Activated T-cell treated with anti-CD3 and anti-CD28 coated beads, Interleukin-2, amount 50 U/mL, for 48 hours (primary cell): ENCODE measurements at places on chromosomes 5 and 9.

DNA sequence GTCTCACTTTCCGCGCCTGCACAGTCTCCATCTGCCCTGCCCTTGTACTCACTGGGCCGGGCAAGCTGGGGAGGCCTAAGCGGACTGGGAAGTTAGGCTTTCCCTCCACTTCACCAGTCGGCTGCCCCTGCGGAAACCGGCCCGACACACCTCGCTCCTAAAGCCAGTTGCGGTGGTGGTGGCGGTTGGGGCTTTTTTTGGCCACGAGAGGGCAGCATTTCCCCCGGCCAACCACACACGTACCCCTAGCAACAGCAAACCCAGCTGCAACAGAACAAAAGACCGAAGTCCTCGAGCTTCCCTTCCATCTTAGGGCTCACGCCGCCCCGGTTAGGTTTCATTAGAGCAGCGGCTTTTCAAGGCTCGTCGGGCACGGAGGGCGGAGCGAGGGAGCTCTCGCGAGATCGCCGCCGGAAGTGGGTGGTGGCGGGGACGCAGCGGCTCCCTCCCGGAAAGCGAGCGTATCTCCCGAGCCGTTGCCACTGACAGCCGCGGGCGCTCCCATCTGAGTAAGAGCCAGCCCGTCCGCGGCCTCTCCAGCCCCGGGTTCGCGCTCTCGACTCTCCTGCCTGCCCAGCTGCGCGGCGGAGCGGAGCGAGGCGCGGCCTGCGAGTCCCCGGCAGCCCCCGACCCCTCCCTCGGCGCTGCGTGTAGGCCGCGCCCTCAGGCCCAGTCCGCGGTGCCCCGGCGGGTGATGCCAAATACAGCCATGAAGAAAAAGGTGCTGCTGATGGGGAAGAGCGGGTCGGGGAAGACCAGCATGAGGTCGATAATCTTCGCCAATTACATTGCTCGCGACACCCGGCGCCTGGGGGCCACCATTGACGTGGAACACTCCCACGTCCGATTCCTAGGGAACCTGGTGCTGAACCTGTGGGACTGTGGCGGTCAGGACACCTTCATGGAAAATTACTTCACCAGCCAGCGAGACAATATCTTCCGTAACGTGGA is at the start of gene RRAGA:
RRAGA (plus strand) TSS at position 462 of the 951 bp plus-strand sequence; CDS start at position 695, 233 bp downstream.
- peak; percentile 97 for DNase-seq

- no peak for DNase-seq
Measured at GRCh38 chr9:10773136-10773535, 160.3 kb upstream of the PTPRD start.

GRCh38 chr5:174500636-174501035 is 223.7 kb upstream of the MSX2 start:
- DNase-seq = no peak

- DNase-seq = no peak
Measured at GRCh38 chr5:178125253-178125906, 5.4 kb upstream of the RMND5B start.

GRCh38 chr9:129010267-129010975 is 17.7 kb downstream of the SH3GLB2 start:
- no peak for DNase-seq

DNA sequence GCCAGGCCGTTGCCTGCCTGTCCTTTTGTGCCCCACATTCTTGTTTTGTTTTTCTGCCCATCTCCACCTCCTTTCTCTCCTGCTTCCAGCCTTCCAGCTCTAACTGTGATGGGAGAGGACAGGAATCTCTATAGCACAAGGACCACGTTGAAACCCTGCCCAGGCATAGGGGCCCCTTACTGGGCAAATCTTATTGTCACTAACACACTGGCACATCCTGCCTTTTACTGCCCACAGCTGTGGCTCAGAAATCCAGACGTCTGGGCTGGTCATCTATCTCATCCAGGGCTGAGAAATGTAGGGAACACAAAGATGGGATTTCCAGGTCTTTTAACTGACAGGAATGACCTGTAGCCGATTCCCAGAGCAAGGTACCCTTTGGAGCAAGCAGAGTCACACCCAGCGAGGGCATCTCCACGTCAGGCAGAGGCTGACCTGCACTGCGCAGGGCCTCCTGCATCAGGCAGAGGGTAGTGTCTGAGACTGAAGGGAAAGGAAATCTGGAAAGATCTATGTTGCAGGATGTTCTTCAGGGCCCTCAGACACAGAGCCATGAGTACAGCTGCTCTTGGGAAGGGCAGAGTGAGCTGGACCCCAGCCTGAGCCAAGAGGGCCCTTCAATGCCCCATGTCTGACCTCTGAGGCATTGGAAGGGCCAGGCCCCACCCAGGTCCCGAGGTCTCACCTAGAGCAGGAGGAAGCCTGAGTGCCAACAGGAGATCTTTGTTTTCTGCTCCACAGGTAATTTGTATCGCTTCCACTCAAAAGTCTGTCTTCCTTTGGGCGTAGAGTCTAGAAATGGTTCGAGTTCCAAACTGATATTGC is 278.8 kb downstream of the FSTL4 start:
- no peak for DNase-seq

GRCh38 chr5:83377131-83377865 is 94.2 kb upstream of the VCAN start:
- DNase-seq = no peak

DNA sequence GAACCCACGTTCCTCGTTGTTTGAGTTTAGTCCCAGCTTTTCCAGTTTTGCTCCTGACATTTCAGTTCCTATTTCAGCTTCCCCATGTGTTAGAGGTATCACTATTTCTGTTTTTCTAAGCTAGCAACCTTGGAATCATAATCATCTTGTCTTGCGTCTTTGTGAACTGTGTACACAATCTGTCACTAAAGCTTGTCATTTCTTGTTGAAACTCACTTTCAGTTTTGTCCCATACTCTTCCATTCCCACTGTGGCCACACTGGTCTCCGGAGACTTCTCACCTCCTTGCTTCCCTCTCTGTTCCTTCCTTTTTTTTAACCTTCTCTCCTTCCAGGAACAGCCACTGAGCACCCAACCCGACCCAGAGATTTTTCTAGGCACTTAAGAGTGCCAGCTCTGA is 36.9 kb downstream of the TGFBR1 start:
- no peak for DNase-seq

- no peak for DNase-seq
Measured at GRCh38 chr5:128905568-128906110, 59.6 kb upstream of the SLC27A6 start.

DNA sequence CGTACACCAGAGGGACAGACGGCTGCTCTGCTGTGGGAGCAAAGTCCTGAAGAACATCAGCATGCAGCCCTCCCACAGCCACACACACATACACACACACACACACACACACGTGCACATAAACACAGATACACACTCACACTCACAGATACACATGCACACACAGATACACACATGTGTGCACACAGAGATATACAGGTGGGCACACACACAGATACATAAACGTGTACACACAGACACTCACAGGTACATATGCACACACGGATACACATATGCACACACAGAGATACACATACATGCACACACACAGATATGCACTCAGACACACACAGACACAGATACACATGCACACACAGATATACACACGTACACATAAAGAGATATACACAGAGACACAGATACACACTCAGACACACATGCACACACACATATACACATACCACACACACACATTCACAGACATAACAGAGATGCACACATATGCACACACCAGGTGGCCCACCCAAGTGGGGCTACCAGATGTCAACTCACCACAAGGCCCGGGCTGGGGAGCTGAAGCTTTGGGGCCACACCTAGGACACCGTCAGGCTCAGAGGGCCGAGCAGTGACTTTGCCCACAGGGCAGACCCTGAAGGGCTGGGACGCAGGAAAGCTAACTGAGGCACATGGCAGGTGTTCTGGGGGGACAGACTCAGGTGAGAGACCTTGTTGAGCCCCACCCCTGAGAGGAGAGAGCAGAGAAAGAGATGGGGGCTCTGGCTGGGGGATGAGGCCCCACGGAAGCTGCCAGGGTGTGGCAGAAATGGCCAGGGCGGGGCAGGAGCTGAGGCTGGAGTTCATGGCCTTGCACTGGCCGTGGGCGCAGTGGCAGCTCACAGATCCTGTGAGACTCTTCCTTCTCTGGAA is 148.6 kb upstream of the PPP1R26 start:
- DNase-seq = no peak

DNA sequence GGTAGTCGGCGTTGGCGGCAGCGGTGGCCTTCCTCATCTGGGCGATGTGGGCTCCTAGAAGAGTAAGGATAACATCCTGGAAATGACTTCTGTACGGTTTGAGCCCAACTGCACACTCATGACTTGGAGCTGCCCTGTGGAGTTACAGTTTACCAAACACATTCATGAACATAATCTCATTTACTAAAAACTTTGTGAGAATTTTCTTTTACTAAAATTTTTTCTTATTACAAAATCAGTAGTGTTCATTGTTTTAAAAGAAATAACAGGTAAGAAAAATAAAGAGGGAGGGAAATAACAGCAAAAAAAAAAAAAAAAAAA is 5.3 kb downstream of the FOXE1 start:
- DNase-seq = peak; percentile 33

GRCh38 chr5:78930721-78931120 is 54.4 kb downstream of the ARSB start:
- DNase-seq = no peak

DNA sequence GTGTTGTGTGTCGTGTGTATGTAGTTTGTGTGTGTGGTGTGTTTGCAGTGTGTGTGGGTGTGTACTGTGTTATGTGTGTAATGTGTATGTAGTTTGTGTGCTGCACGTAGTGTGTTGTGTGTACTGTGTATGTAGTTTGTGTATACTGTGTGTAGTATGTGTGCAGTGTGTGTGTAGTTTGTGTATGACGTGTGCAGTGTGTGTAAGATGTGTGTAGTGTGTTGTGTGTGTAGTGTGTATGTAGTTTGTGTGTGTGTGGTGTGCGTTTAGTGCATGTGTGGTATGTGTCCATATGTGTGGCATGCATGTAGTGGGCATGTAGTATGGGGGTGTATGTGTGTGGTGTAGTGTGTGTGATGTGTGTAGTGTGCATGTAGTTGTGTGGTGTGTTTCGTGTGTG is 39.6 kb downstream of the SYK start:
- no peak for DNase-seq

DNA sequence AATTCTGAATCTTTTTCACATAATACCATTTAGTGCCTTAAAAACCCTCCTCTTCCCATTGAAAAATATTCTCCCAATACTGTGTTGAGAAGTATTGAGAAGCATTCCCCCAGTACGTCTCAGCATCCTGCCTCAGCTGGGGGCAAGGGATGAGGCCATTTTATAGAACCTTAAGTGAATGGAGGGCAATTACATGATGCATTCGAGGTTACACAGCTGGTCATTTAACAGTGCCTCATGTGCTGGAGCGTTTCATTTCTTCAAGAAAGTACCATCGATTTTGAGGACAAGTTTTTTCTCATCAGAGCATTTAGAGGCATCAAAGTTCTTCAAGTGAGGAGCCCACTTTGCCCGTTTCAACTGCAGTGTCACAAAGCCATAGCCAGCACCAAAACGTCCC is 135.6 kb downstream of the DOCK2 start:
- DNase-seq = no peak

DNA sequence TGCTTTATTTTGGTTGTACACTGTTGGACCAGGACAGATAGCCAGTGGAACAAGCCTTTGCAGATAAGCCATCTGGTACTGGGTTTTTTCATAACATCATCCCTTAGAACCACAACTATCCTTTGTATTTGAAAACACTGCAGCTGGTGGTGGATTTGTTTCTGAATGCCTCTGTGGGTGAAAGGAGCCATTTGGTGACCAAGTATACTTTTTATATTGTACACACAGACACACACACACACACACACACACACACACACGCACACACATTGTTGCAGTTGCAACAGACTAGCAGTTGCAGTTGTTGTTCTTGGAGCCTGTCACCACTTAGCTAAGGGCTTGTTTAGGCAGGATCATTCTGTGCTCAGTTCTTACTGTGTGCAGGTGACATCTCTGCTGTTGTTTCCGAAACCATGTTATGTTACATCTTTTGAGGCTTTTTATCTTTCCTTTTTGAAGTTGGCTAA is 22.9 kb upstream of the CAVIN4 start:
- DNase-seq = no peak

- DNase-seq = no peak
Measured at GRCh38 chr5:163633926-163634460, 128.6 kb downstream of the MAT2B start.

- DNase-seq = no peak
Measured at GRCh38 chr5:57171816-57172465, 1.9 kb upstream of the GPBP1 start.

- no peak for DNase-seq
Measured at GRCh38 chr9:133251773-133252172, 23.2 kb downstream of the ABO start.

DNA sequence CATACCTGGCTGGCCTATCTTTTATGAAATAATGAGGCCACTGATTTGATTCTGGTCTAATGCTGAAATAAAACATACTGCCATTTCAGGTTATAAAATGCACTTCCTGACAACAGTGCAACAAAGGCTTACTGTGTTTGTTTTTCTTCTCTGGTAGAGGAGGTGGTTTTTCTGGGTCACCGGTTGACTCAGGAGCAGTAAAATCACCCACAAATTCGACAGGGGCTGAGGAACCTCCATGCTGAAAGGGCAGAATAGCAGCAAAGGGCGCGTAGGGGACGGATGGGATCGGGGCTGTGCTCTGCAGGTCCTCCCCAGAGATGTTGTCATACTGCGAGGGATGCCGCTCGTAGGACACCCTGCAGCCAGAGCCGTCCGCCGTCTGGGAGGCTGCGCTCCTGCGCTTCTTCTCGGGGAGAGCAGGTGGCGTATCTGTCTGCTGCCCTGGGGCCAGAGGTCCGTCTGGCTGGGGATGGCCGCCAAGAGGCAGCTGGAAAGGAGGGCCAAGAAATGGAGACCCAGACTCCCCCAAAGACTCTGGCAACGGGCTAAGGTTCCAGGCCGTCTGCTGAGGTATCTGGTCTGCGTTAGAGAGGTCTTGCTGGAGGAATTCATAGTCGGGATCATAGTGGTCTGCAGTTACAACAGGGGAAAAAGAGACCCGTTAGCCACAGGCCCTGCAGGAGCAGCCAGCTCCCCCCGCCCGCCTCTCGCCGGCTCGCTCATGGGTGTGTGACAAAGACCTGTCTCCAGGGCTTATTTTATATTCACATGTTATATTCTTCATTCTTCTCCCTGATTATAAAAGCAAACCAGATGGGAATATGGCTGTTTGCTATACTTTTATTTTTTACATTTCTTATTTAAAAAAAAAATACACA is 80.7 kb downstream of the PRRT1B start:
- no peak for DNase-seq

DNA sequence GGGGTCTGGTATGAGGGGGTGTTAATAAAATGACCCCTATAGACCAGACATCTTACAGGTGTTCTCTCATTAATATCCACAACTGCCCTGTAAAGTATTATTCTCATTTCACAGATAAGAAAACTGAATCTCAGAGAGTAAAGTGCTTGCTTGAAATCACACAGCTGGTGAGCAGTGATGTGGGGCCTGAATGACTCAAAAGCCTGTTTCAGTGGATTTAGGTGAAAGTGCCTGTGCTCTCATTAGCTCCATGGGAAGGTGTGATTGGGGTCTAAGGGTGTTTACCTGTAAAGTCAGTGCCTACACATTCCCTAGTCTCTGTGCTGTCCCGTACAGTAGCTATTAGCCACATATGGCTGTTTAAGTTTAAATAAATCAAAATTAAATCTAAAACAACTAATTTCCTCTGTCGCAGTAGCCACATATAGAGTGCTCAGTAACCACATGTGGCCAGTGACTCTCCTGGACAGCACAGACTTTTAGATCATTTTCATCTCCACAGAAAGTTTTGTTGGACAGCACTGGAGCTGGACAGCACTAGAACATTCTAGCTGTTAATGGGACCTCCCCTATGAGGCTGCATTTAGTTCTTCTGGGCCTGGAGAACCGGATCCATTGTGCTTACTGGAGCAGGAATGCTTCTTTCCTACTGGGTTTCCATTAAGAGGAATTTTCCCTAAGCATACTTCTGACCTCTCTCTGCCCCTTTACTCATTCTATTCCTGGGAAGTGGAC is 52.5 kb upstream of the SEMA6A start:
- DNase-seq = no peak
